ENCODE measurements at places on chromosomes 7 and 10.

- DNase-seq = no peak
These were observed 41.8 kb downstream of the NCAPG2 start for GRCh38 chr7:158662610-158663427.

DNA sequence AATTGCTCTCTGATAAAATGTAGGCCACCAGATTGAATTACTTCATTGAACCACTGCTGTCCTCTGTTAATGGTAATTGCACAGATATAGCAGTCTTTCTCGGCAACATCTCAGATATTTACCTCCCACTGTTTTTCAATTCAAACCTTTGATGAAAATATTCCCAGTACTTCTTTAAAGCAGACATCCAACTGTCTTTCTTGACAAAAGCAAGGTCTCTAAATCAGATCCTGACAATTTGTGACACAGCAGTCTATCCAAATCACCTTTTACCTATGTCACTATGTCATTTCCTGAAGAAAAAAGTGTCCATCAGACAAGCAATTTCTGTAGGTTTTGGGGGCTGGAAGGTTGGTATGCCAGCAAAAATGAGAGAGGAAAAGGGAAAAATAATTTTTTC lies 555.7 kb downstream of the AUTS2 start:
- no peak for DNase-seq

- no peak for DNase-seq
These were observed 45.2 kb upstream of the NPFFR1 start for GRCh38 chr10:70328967-70329366.

DNA sequence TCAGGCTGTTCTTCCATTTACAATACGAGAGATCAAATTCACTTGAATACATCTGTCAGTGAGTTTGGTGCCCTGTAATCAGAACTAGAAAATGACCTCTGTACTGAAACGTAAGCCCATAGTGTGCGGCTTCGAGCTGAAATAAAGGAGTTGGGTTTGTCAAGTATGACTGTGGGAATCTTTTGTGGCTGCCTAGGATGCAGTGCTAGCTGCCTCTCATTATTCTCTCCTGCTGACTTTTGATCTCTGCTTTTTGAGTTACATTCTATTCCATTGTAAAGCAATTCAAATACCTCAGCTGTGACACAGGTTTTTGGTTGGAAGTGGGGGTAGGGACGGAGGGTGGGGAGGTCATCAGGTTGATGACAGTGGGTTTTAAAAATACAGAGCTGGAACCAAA lies 40.4 kb downstream of the ICA1 start:
- DNase-seq = no peak

- no peak for DNase-seq
These were observed 4.3 kb downstream of the VPS37D start for GRCh38 chr7:73671857-73672445.

- no peak for DNase-seq
These were observed 55.7 kb downstream of the CSTF2T start for GRCh38 chr10:51643734-51644133.

- DNase-seq = no peak
These were observed 379.6 kb downstream of the OTUD1 start for GRCh38 chr10:23818484-23818883.

- DNase-seq = no peak
These were observed 21.6 kb upstream of the GTPBP4 start for GRCh38 chr10:966466-967235.

- no peak for DNase-seq
These were observed 95.7 kb downstream of the CTTNBP2 start for GRCh38 chr7:117777335-117778142.

GRCh38 chr7:137656227-137656849 lies 190.4 kb downstream of the DGKI start:
- peak; percentile 38 for DNase-seq

Measured in hematopoietic multipotent progenitor cell treated with erythropoietin and hydrocortisone succinate and interleukin-3 and kit ligand, for 17 days (in vitro differentiated cells).